ENCODE measurements at places on chromosomes 7 and 10.

DNA sequence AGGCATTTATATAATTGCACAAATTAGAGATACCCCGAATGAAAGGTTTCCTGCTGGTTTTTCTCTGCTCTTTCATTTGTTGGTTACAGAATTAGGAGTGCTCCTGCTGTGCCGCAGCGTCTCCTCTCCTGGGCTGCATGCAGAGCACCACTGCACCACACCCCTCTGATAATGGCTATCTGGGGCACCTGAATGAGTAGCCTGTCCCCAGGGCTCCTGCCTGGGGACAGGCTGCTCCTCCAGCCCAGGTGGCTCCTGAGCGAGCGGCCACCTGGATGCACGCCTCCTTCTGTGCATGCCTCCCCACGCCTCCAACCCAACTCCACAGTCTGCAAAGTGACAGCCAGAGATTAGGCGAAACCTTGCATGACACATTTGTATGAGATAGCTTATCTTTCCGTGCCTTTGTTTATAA is 242.6 kb upstream of the FZD8 start:
- DNase-seq, result no peak

GRCh38 chr10:131732631-131733127 is 168.1 kb upstream of the PPP2R2D start:
- DNase-seq, result no peak

- DNase-seq, result peak; percentile 60
Observed at GRCh38 chr7:38413784-38414183, 140.3 kb upstream of the TARP start.

- DNase-seq, result no peak
Observed at GRCh38 chr10:130750441-130750840, 561.1 kb downstream of the TCERG1L start.

DNA sequence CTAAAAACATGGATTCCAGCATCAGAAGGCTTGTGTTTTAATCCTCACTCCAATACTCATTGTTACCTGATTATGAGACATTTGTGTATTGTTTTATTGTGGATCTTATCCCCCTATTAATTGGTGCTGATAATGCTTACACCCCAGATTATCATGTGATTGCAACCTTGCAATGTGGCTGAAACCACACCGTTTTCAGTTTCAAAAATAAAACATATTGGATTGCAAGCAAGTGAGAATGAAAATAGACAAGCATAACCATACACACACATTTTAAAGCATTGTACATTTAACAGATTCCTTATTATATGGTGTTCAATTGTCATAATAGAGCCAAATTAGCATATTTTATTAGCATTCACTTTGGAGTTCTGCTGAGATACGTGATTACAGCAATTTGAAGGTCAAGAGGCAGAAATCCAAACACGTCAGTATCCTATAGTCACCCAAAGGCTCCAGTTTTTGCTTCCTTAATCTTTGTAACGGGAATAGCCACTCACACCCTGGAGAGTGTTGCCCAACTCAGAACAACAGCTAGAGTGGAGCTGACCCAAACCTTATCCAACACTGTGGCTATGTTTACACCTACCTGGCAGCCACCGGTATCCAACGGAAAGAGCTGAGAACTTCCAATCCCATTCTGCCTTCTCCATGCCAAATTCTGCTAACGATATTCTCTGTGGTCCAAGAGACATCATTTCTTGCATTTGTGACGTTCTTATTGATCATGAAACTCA is 317.1 kb upstream of the KLF6 start:
- no peak for DNase-seq

DNA sequence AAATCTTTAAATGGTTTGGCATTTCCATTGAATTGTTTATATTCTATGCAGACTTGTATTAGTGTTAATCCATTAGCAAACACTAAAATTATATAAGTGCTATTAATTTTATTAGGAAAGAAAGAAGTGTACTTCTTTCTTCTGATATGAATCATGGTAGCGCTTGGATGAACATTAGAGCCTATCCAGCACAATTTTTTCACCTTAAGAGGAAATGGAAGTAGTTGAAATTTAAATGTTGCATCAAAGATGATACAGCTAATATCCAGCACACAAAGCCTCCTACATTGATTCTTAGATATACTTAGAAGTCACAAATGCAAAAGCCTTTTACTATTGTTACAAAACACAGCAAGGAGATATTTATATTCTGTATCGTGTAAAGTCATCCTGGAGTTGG is 174.5 kb downstream of the AHR start:
- DNase-seq, result no peak

GRCh38 chr10:128664729-128665128 is 538.5 kb upstream of the MKI67 start:
- peak; percentile 0 for DNase-seq

GRCh38 chr10:110499796-110500514 is 2.2 kb downstream of the DUSP5 start:
- DNase-seq, result no peak

DNA sequence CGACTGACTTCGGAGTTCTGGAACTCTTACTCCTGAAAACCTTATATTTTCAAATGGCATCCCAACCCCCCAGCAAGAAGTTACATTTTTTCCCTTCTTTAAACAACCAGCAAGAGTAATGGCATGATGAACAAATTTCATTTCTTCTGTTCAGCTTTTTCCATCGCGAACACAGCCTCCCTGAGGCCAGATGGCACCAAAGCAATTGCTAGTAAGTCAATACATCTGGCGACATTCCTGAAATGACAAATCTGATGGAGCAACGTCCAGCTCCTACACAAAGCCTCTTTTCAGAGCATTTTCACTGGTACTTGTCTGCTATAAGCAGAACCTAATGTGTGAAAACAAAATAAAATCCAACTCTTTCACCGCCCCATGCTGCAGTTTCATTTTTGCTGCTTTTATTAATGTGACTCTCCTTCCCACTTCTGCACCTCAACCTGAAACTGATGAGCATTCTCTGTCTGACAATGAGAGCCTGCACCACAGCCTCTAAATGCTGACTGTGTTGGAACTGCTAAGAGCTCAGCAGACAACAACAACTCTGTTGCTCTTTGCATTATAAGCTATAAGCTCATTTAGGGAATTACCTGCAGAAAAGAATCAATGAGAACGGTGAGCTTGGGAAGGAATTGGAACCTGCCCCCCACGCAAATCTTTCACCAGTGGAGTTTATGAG is 229.8 kb downstream of the FGFR2 start:
- DNase-seq, result no peak

DNA sequence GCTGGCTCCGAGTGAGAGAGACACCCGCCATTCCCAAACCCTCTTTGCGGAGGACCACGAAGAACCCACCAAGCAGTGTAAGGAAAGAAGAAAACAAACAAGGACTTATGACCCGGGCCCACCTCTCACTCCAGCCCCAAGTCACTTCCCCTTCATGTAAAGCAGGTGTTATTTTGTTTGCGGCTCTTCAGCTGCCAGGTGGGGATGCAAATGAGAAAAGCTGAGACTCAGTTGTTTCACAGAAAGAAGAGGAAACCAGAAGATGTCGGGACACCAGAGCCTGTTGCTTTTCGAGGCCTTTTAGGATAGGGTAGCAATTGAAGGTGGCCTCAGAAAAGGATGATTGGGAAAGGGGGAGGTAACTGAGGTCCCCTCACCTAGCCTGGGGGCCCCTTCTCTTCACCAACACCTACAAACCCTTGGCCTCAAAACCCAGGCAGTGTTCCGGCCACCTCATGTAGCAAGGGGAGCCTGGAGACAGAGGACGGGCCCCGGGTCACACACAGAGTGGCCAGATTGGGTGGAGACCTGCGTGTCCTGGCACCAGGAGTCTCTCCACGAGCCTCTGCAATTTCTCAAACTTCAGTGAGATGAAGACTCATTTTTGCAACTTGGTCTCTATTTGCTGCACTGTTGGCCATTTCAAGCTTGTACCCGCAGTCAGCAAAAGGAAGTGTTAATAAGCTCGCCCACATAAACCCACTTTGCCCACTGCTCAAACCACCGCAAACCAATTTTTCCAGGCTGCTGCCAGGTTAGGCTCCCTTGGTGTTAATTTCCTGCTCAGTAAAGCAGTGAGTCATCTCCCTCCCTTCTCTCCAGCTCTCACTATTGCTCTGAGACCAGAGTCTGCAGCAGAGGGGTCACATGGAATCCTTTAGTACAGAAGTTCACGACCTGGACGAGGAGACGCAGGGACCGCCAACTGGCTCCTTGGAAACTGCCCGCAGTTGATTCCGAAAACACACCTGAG is 45.5 kb downstream of the AOC1 start:
- peak; percentile 11 for DNase-seq

DNA sequence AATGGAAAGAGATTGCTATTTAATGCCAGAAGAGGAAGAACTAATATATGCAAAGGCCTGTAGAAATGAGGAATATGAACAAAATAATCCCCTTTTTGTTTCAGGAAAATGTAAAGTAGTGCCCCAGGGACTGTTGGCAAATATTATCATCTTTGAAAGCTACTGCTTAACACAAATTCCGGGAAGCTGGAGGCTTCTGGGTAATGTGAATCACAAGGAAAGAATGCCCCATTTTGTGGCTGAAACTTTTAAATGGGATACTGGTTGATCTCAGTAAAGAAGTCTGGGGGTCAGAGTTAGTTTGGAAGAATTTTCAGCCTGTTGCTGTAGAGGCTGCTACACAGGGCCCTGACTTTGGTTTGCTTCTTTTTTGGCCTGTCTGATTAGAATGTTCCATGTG is 141.0 kb downstream of the PTEN start:
- DNase-seq, result no peak
